ENCODE measurements at places on chromosomes 13 and 19. TPM values are rescaled to one million over a fixed set of nuclear protein-coding genes. Genes with fewer than 3 reads are reported as not detected.

DNA sequence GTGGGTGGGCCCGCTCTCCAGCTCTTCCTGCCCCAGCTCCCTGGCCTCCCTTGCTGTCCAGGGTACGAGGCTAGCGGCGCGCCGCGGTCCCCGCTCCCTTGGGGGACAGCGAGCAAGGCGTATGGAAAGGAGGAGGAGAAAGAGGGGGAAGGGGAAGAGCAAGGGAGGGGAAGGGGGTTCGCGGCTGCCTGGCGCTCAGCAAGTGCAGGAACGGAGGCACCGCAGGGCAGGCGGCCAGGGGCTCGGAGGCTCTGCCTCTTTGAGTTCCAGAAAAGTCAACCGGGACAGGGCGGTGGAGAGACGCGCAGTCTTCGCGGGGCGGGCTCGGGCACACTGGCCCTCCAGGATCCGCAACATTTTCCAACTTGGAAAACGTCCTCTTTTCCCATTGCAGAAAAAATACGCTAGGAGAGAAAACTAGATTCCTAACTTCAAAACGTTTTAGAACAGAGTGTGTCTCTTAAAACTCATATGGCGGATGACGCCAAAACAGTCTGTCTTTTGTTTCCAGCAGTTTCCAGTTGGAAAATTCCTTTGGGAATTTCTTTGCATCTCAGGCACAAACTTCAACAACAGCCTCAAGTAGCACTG, 23.1 kb upstream of the TNFRSF19 start:
- DNase-seq = no peak

DNA sequence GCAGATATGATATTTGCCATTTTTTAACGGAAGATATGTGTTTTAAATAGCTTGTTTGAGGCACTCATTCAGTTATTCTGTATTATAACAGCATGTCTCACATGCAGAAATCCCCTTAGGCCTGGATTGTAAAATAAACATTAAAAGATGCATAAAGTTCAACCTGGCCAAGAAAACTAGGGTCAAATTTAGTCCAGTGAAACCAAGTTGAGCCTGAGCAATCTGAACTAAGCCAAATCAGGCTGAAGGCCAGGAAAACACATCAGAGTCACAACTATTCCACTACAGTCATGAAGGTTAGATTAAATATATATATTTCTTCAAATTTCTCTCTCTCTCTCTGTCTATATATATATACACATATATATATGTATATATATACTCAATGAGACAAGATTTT, 504.8 kb downstream of the SLITRK1 start:
- DNase-seq = no peak

The APOC4 gene
- total RNA-seq = not detected

The SLC10A2 gene
- total RNA-seq = not detected

The CGB3 gene
- not detected for total RNA-seq

GRCh38 chr13:98386637-98387036, 190.3 kb downstream of the STK24 start:
- no peak for DNase-seq

The C19orf67 gene
- total RNA-seq = not detected

The GAS6 gene
- total RNA-seq = 195 TPM

The GTPBP3 gene
- total RNA-seq = 36.8 TPM

The IGFLR1 gene
- 5.6 TPM for total RNA-seq

- DNase-seq = no peak
Measured at GRCh38 chr13:35856084-35856483, 275.1 kb downstream of the DCLK1 start.

The UPK1A gene
- 5.1 TPM for total RNA-seq

GRCh38 chr19:36997843-36998235, 80.4 kb upstream of the ZNF420 start:
- DNase-seq = no peak

DNA sequence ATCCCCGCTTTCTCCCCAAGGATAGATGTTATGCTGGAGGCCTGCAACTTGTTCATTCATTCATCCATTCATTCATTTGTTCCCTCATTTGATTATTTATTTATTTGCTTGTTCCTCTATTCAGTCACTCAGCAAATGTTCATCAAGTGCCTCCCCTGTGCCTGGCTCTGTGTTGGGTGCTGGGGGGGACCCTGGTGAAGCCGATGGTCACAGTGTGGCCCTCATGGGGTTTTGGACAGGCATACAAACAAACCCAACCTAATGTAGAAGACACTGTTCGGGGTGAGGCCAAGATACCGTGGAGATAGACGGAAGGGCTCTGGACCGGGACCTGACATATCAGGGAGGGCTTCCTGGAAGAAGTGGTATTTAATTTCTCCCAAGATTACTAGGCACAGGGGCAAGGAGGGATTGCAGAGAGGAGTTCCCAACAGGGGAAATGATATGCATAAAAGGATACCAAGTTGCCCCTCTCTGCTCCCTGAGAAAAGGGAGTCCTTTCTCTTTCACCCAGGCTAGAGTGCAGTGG, 58.1 kb downstream of the ZNF536 start:
- no peak for DNase-seq

The CDC16 gene
- total RNA-seq = 39.5 TPM

DNA sequence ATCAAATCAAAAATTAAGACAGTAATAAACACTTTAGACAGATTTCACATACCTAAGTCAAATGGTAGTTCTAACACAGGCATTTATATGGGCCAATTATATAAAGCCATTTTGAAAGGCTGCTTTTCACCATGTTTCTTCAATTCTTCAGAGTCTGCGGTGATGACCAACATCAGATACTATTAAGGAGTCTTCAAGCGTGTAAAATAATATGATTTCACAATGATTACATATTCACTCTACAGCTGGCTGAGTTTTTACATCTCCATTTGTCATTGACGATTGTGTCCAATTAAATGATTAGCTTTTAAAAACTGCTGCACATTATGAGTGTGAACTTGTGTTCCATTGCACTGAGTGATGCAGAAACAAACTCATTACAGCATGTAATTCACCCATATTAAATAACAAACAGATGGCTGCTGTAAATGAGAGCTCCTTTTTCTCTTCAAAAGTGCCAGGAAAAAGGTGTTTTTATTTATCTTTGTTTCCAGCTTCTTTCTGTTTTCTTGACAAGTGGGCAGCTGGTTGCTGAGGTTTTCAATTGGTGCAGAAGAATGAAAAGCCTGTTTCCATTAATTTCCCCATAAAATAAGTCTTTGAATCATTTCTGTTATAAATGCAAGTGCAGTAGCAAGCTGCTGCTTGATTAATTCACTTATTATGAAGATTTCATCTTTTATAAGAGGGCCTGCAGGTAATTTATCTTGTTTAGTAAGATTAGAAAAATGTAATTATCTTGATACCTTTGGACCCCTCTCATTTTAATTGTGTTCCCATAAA, 676.1 kb upstream of the KLHL1 start:
- no peak for DNase-seq

The ACP7 gene
- total RNA-seq = 34.6 TPM

DNA sequence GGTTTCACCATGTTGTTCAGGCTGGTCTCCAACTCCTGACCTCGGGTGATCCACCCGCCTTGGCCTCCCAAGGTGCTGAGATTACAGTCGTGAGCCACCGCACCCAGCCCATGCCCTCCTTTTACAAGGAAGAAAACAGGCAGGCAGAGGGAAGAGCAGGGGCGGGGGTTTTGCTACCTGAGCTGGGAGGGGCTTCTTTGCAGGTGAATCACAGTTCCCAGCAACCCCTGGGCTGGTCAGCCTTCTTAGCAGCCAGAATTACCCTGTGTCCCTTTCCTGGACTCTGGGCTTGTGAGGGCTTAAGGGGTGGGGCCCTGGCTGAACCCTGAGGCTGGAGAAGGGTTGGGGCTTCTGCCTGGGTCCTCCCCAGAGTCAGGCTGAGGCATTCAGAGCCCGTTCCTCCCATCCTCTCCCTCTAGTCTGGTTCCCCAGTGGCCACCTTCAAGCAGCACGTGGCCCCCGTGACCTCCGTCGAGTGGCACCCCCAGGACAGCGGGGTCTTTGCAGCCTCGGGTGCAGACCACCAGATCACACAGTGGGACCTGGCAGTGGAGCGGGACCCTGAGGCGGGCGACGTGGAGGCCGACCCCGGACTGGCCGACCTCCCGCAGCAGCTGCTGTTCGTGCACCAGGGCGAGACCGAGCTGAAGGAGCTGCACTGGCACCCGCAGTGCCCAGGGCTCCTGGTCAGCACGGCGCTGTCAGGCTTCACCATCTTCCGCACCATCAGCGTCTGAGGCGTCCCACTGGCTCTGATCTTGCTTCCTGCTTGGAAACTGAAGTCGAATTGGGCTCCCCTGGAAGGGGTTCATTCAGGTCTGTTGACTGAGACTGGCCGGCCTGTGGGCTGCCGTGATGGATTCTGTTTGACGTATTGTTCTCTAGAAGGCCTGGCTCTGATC, 2.8 kb upstream of the KCNJ14 start:
- DNase-seq = peak; percentile 80

DNA sequence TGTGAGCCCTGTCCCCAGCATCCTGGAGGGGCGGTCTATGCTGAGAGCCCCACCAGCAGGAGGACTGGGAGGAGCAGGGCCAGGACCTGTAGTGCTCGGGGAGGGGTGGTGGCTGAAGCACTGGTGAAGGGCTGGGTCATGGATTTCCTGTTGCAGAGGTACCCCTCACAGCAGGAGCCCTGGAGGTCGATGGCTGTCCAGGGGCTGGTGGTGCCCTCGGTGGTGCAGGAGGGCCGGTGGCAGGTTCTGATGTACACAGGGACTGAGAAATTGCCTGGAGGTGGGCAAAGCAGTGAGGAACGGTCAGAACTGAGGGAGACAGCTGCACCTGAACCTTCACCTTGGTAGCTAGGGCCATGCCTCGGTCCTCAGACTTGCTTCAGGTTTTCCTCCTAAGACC, 4.7 kb downstream of the LYPD5 start:
- DNase-seq = peak; percentile 77

Measured in lower leg skin (tissue), 4 donors.